Activated CD4-positive, CD25-positive, alpha-beta regulatory T cell (primary cell): ENCODE measurements at places on chromosomes 11 and 22.

- DNase-seq: no peak
These were observed 47.6 kb upstream of the NAV2 start for GRCh38 chr11:19664886-19665548.

DNA sequence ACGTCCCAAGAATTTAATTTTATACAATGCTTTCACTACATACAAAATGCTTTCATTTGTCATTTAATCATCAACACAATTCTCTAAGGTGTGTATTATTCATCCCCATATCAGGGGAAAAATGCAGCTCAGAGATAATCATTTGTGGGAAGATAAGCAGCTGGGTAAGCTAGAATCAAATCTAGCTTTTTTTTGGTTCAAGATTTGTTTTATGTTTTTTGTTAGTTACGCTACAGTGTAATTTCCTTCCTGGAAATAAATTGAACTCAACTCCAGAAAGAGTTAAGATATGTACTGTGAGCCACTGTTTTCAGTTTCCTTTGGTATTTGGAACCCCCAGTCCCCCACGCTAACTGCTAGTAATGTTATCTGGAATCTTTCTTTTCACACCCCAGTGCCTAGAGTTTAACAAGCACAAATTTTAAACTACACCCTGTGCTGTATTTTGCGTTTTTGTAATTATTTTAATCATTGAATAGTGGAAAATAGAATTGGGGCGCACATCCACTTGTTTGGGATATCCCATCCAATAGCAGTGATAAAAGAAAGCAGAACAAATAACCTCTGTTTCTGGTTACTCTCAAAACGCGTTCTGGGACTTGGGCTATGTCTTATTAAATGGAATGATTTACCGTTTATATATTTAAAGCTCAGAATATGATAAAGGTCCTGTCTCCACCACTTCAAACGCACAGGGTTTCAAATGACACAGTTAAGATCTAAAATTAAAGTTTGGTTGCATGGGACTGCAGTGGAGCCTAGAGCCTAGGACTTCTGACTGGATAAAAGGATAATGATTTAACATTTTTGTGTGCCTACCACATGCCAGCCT, 2.1 kb upstream of the HSPA8 start:
- no peak for DNase-seq

DNA sequence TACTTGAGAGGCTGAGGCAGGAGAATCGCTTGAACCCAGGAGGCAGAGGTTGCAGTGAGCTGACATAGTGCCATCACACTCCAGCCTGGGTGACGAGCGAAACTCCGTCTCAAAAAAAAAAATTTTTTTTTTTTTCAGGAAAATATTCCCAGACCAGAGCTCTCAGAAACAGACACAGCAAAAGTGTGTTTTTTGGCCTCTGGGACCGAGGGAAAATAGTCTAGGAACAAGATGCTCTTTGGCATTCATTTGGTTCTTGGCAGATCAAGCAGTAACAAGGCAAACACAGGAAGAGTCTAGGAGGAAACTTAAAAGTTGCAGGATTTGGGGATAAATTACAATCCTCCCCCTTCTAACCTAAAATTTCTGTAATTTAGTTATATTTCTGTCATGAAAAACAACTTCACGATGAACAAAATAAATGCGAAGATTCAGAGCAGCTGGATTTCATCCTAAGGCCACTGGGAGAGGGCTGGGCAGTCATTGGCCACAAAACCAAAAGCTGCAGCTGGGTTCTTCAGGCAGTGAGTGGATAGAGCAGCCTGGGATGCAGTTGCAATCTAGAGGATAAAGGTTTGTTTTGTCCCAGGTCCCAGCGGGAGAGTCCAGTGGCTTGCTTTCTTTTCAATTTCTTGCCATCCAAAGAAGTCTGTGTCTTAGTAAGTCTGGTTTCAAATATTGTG, 19.7 kb downstream of the ATG16L2 start:
- no peak for DNase-seq

- no peak for DNase-seq
These were observed 222.6 kb downstream of the LARGE1 start for GRCh38 chr22:33697640-33698039.
